Psoas muscle (tissue), 8 donors: ENCODE measurements at places on chromosomes 12 and 14. TPM values are rescaled to one million over a fixed set of nuclear protein-coding genes. Genes with fewer than 3 reads are reported as not detected.

GRCh38 chr14:24167469-24168114, 4.3 kb upstream of the REC8 start:
- no peak for DNase-seq

DNA sequence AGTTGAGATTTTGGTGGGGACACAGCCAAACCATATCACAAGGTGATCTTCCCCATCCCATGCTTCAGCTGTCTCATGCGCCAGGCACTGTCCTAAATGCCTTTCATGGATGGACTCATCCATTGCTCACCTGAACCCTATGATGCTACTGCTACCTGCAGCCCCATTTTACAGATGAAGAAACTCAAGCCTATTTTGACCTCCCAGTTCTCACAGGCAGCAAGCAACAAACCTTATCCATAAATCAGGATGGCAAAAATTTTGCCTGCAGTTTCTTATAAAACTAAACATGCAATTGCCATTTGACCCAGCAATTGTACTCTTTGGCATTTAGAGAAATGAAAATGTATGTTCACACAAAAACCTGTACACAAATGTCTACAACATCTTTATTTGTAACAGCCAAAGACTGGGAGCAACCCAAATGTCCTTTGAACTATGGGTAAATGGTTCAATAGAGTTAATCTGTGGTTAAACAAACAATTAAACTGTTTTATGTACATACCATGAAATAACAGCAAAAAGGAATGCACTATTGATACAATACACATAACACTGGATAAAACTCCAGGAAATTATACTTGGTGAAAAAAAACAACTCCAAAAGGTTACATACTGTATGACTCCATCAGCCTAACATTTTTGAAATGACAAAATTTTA, 2.6 kb downstream of the NT5DC3 start:
- no peak for DNase-seq

DNA sequence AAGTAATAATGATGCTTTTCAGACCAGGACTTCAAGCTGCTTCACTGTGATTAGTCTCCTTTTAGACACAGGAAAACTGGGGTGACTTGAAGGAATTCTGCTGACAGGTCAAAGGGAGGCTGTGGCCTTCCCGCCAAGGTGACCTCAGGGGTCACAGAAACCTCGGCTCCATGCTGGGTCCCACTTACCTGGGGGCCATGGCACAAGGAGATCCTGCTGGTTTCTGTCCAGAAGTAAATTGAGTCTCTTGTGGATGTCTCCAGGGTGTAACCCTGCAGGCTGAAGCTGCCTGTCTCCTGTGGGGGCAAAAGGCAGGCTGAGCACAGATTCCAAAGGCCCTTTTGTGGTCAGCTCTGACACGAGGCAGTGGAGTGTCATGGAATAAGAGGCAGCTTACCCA, 138.7 kb upstream of the MED13L start:
- DNase-seq: no peak

DNA sequence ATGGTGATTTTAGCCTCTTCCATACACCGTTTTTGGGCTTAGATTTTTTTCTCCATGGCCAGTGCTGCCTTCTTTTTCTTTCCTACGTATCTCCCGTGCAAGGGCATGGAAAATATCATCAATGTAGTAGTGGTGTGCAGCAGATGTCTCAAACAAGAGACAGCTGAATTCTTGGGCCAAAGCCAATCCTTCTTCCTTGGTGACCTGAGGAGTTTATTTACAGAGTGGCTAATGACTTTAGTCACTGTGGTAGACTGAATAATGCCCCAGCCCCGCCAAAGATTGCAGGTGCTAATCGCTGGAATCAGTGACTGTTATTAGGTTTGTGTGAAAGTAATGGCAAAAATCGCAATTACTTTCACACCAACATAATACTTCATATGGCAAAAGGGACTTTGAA, 235.5 kb upstream of the NOS1 start:
- no peak for DNase-seq

The FGF6 gene
- total RNA-seq: 27.1 TPM

DNA sequence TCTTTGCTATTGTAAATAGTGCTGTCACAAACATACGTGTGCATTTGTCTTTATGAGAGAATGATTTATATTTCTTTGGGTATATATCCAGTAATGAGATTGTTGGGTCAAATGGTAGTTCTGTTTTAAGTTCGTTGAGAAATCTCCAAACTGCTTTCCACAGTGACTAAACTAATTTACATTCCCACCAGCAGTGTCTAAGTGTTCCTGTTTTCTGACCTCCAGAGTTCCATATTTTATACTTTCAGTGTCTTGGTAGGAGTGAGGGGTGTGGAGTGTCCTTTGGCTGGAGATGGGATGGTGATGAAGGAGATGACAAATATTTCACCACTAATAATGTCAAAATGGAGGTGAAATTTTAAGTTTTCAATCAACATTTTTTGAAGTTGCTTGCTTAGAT, 86.4 kb downstream of the DACT1 start:
- no peak for DNase-seq

The CEBPE gene
- total RNA-seq: 0.22 TPM

- no peak for DNase-seq
Measured at GRCh38 chr14:54794159-54794558, 108.5 kb downstream of the GCH1 start.

GRCh38 chr12:40735551-40736230, 43.5 kb downstream of the CNTN1 start:
- no peak for DNase-seq

- DNase-seq: no peak
Measured at GRCh38 chr14:61662437-61663311, 32.6 kb upstream of the HIF1A start.

DNA sequence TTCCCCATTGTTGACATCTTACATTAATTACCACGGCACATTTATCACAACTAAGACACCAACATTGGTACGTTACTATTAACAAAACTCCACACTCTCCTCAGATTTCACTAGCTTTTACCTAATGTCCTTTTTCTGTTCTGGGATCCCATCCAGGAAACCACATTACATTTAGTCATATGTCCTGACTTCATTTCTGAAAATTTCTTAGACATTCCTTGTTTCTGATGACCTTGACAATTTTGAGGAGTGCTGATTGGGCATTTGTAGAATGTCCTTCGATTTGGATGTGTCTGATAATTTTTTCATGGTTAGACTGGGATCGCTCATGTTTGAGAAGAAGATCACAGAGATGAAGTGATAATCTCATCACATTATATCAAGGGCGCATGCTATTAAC, 34.6 kb upstream of the ACSM4 start:
- DNase-seq: no peak

- no peak for DNase-seq
Measured at GRCh38 chr12:120015313-120015712, 26.3 kb downstream of the BICDL1 start.

GRCh38 chr14:56321861-56322260, 203.7 kb downstream of the PELI2 start:
- DNase-seq: no peak

DNA sequence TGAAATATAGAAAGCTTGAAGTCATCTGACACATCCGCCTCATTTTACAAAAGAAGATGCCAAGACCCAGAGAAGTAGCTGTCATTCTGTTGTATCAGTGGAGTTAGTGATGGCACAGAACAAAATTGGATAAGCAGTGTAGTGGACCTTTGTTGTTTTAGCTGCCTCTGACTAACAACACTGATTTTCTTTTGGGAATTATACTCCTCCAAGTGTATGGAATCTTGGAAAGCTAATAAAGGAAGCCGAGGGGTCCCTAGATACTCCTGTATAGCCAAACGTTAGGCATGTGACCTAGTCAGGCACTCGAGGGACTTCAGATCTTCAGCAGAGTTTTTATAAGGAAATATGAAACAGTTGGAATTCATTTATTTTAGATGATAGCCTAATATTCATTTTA, 94.5 kb downstream of the OTOGL start:
- no peak for DNase-seq

- DNase-seq: no peak
Measured at GRCh38 chr12:70759161-70759918, 122.1 kb upstream of the PTPRB start.

The MANSC4 gene
- total RNA-seq: not detected

- no peak for DNase-seq
Measured at GRCh38 chr12:97476255-97476654, 13.7 kb downstream of the RMST start.

DNA sequence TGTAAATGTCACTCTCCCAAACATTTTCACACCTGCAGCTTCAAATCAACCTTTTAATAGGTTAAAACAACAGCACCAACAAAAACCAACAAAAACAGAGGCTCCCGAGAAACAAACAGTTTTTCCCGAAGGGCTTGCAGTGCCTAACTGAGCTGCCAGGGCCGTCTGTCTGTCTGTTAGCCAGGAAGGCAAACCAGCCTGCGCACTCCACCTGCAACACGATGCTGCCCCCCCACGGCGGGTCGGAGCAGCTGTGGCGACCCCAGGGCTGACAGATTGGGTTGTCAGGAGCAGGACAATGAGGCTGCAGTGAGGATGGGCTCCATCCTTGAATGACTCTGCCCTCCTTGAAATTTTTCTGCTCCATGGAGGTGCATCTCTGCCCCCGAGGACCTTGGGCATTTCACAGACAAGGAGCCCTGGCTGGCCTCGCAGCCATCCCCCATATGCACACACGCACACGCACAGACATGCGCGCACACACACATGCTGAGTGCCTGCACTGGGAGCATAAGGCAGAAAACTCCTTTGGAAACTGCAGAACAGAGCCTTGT, 2.6 kb downstream of the RTL1 start:
- peak; percentile 52 for DNase-seq

The SOX5 gene
- total RNA-seq: 2.4 TPM

GRCh38 chr12:49808686-49809380, 19.4 kb downstream of the NCKAP5L start:
- peak; percentile 86 for DNase-seq

- DNase-seq: no peak
Measured at GRCh38 chr14:65392296-65392695, 20.2 kb upstream of the FUT8 start.

DNA sequence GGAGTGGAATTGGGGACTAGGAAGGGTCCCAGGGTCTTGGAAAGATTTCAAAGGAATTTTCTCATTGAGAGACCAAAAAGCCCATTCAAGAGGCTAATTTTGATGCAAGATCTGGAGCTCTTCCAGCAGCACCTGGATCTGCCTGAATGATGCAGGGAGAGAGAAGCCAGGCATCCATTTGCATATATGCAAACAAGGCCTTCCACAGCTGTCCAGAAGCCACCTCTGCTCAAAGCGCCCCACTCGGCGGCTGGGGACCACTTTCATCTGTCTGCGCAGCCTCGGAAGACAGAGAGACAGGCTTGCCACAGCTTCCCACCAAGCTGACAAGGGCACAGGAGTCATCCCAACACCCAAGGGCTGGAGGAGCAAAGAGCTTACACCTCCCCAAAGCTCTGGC, 295.6 kb downstream of the DPF3 start:
- no peak for DNase-seq
